GM23338 (cell line): ENCODE measurements at places on chromosomes 7 and 10. TPM values are rescaled to one million over a fixed set of nuclear protein-coding genes. Genes with fewer than 3 reads are reported as not detected.
A peak's percentile ranks its signal among the peaks of the same experiment; 100 is the strongest.

DNA sequence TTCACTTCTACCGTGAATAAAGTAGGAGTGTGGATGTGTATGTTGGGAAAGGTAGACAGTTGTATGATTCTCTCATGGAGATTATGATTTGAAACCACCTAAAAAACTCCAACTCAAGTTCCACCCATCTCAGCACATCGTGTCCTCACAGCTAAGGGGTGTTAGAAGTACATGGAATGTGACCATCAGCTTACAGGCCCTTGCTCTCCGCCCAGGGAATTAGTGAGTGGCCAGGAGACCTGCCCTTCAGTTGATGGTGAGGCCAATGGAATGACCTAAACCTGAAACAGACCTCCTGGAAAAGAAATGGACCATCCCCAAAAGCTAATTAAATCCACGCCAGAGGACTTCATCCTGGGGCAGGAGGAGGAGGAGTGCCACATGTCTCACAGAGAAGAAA lies 2.1 kb upstream of the WNT2 start:
- no peak overlapping the region for H3K27ac ChIP-seq
- DNase-seq = peak; percentile 55
- H3K4me1 ChIP-seq = peaks cover 4% of the 10 kb centered on the region
- H3K36me3 ChIP-seq = 0 out of 2 replicates have a peak, but pooled peaks cover 4% of the 10 kb centered on the region
- peaks cover 77% of the 10 kb centered on the region for H3K27me3 ChIP-seq

GRCh38 chr7:158279539-158280447 lies 307.8 kb downstream of the PTPRN2 start:
- no peak overlapping the region for H3K27ac ChIP-seq
- no peak overlapping the region for H3K4me3 ChIP-seq
- H3K36me3 ChIP-seq = no peaks in the 10 kb centered on the region
- H3K27me3 ChIP-seq = no peaks in the 10 kb centered on the region

GRCh38 chr10:100043796-100044195 lies 34.0 kb upstream of the DNMBP start:
- peaks cover 12% of the 10 kb centered on the region; the same call in 1 of the 2 replicates for H3K4me1 ChIP-seq
- no peak overlapping the region for H3K27ac ChIP-seq
- DNase-seq = no peak
- no peaks in the 10 kb centered on the region for H3K27me3 ChIP-seq

- no peaks in the 10 kb centered on the region for H3K27me3 ChIP-seq
- no peaks in the 10 kb centered on the region; the same call in 1 of the 2 replicates for H3K4me1 ChIP-seq
- no peak overlapping the region for H3K27ac ChIP-seq
- DNase-seq = no peak
Observed at GRCh38 chr10:95783741-95784140, 27.8 kb downstream of the ENTPD1 start.

DNA sequence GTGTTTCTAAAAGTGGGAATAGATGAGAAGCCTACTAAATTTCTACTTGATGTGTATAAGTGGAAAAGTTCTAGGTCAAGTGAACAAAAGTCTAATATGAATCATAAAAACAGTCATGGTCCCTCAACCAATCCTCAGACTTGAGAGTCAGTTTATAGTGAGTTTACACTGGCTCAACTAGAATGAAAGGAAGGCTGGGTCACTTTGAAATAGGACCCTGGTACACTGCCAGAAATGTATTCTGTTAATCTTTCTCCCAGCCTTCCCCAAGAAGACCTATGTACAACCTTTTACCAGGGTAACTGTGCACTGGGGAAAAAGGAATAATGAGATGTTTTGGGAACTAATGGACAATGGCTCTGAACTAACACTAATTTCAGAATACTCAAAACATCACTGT lies 17.3 kb downstream of the ELMO1 start:
- no peak for DNase-seq
- no peaks in the 10 kb centered on the region for H3K36me3 ChIP-seq
- peaks cover 4% of the 10 kb centered on the region for H3K4me1 ChIP-seq
- no peak overlapping the region for H3K4me3 ChIP-seq

DNA sequence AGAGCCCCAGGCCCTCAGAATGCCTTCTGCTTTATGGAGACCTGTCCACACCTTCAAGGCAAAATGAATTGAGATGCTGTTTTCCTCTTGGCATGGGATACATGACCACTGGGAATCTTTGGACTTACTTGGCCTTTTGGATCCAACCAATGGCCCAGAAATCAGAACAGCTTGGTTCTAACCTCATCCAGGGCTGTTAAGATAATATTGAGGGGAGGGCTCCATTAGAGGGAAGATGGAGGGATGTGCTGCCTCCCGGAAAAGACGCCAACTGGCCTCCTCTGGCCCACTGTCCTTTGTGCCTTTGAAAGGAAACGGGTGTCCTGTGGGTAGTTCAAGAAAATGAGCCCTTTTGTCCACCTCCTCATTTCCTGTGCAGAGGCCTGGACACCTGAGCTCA lies 530.9 kb downstream of the KCNMA1 start:
- no peaks in the 10 kb centered on the region for H3K36me3 ChIP-seq
- H3K27me3 ChIP-seq = no peaks in the 10 kb centered on the region
- H3K27ac ChIP-seq = no peak overlapping the region

CDK1 gene
- 166 and 168 TPM in 2 replicates for total RNA-seq

CFAP43 gene
- total RNA-seq = 0.24 and 0.47 TPM in 2 replicates
